ENCODE measurements at places on chromosomes 13 and 19. TPM values are rescaled to one million over a fixed set of nuclear protein-coding genes. Genes with fewer than 3 reads are reported as not detected.

GRCh38 chr19:32875428-32875827, 5.9 kb upstream of the SLC7A9 start:
- no peak for DNase-seq

DNA sequence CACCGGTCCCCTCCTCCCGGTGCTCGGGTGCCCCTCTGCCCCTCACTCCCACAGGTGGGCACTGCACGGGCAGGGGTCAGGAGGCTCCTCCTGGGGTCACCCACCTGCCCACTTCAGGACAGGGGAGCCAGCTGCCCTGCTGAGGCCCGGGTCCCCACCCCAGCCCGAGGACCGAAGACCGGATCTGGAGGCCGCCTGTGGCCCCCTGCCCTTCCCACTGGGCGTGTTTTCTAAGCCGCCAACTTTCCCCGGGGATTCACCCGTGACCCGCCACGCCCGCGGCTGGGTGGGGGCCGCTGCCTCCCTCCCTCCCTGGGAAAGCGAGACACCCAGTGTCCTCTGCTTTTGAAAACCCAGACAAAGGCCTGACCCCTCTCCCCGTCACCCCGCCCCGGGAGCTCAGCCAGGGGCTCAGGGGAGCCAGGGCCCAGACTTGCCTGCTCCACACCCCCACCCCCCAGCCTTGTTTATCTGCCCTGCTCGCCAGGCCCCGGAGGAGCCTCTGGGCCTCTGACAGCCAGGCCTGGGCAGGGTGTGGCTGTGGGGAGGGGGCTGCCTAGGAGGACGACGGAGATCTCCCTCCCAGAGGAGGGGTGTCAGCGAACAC, 1.3 kb downstream of the PALM start:
- DNase-seq, result no peak

GRCh38 chr13:24682353-24682752, 2.1 kb downstream of the ATP12A start:
- DNase-seq, result no peak

DNA sequence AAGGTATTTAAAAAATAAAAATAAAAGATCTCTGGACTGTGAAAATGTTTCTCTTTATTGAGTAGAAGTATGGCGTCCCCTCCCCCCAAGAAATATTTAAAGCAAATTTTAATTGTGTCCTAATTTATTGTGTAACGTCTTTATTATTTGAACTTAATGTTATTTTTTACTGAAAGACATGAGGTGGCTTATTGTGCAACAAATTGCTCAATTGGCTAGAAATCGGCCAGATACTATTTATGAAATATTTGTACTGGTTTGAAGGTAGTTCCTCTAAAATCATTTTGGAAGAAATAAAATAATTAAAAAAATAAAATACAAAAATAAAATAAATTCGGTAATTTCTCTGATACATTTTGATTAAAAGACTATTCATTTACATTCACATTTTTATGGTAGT, 162.3 kb downstream of the DACH1 start:
- no peak for DNase-seq

Gene KLK3
- total RNA-seq, result not detected

DNA sequence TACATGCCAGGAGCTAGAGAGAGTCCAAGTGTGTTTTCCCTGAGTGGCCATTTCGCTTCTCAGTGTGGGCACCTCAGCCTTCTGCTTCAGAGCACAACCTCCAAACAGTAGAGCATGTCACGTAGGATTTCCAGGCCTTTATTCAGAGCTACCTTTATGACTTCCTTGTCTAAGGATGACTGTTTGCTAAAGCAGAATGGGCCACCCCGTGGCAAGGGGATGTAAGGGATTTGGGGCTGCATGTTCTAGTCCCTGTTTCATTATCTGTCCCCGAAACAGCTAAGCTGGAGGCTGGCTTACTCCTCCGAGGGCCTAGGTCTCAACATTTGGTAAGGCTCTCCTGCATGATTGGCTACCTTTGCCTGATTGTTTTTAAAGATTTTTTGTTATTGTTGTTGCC, 6.0 kb downstream of the RNASEH2B start:
- DNase-seq, result no peak

GRCh38 chr13:71540098-71540497, 326.9 kb downstream of the DACH1 start:
- DNase-seq, result no peak

Gene ERICH6B
- total RNA-seq, result not detected

- DNase-seq, result no peak
Measured at GRCh38 chr13:28531077-28531844, 36.3 kb upstream of the FLT1 start.

Gene FXYD1
- 1.4 TPM for total RNA-seq

Gene SIGLECL1
- total RNA-seq, result not detected

Gene RGL3
- not detected for total RNA-seq

GRCh38 chr13:51244637-51245405, 22.6 kb downstream of the FAM124A start:
- no peak for DNase-seq

DNA sequence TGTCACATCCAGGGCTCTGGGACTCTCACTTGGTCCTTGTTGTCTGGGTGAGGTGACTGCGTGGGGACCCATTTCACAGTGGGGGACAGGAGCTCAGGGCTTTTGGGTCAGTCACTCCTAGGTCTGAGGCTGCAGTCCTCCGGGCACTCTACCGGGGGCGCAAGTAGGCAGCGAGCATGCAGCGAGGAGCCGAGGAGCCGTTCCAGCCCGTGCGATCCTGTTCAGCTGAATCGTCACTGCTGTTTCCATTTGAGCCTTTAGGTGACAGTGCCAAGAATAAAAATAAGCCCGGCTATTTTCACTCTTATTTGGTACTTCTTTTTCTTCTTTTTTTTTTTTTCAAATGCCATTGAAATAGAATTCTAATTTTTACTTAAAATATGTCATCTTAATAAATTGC, 126.5 kb downstream of the ZNF536 start:
- DNase-seq, result no peak

Gene PROSER1
- 58.0 TPM for total RNA-seq

DNA sequence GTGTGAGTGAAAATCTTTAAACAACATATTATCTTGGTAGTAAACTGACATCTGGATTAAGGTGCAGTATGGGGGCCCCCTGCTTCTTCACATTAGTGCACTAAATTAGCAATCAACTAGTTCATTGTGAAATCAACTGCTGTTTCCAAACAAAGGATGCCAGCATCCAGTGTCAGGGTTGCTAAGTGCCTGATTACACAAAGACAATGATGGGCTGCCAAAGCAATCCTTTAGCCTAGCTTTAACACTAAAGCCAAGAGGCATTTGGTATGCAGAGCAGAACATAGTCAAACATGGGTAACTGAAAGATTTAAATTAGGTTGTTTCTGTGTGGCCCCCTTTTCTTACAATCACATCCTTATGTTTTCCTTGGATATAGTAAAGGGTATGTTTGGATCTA, 543.1 kb upstream of the SLITRK5 start:
- DNase-seq, result no peak

- no peak for DNase-seq
Measured at GRCh38 chr13:97258801-97259200, 36.7 kb downstream of the MBNL2 start.

DNA sequence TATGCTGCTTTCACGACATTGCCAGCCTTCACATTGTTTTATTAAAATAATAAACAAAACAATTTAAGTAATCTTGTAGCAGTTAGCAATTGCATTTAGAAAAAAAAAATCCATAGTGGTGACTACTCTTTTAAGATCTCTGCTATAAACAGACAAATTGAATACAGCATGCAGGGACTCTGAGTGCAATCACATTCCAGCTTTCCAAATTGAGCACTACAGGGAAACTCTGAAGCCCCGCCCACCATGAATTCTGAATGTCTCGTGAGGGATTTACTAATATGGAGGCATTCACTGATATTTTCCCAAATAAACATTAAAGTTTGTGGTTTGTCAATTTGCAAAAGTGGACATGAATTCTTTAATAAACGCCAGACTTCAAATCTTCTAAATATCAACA, 698.8 kb downstream of the LIG4 start:
- DNase-seq, result no peak

Gene RELB
- 31.7 TPM for total RNA-seq

Gene C19orf18
- 0.56 TPM for total RNA-seq

DNA sequence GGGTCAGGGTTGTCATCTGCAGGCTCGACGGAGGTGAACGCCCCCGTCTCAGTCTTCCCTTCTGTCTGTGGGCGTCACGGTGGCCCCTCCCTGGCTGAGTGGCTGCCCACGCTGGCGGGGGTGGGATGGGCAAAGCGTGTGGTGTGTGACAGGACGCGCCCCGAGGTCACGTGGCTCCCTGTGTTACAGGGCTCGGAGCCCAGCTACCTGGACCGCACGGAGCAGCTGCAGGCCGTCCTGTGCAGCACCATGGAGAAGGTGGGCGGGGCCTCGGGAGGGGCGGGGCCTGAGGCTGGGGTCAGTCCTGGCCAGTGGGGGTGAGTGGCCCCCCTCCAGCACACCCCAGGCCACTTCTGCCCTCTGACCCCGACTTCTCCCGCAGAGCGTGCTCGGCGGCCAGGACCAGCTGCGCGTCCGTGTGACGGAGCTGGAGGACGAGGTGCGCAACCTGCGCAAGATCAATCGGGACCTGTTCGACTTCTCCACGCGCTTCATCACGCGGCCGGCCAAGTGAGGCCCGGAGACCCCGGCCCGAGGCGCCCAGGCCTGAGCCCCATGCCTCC, 6.3 kb upstream of the GRIN3B start:
- no peak for DNase-seq

Gene CASP14
- total RNA-seq, result not detected

DNA sequence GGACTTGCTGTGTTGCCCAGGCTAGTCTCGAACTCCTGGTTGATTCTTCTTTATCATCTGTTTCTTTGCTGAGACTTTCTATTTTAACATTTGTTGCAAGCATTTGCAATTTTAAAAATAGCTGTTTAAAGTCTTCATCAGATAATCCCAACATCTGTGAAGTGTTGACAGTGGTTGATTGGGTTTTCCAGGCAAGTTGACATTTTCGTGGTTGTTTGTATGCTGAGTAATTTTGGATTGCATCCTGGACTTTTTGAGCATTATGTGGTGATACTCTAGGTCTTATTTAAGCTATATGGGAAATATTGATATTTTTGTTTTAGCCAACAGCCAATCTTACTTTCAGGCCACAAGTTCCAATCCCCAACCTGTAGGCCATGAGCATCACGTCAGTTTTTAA, 25.1 kb downstream of the AP1M1 start:
- DNase-seq, result no peak

Gene GPC6
- total RNA-seq, result not detected

- DNase-seq, result no peak
Measured at GRCh38 chr13:33213797-33214196, 71.8 kb downstream of the STARD13 start.

Gene ARHGAP33
- 38.7 TPM for total RNA-seq

Gene FBN3
- not detected for total RNA-seq

GRCh38 chr13:39655041-39655568, 357 bp upstream of the COG6 start:
- no peak for DNase-seq

DNA sequence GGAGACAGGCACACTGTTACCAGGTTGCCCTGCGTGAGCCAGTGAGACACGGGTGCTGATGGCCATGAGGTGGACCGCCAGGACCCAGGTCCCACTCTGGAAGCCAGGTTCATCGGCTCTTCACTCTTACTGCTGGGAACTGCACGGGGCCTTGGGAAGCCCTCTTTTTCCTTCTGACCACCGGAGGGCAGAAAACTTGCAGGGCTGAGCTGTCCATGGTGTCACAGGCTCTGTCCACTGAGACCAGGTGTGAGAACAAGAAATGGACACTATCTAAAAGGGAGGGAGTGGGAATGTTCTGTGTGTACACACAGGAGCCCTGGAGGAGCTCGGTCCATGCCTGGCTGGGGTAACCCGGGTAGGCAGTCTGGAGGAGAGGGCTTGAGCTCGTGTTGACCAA, 93.4 kb downstream of the UQCRFS1 start:
- DNase-seq, result no peak

DNA sequence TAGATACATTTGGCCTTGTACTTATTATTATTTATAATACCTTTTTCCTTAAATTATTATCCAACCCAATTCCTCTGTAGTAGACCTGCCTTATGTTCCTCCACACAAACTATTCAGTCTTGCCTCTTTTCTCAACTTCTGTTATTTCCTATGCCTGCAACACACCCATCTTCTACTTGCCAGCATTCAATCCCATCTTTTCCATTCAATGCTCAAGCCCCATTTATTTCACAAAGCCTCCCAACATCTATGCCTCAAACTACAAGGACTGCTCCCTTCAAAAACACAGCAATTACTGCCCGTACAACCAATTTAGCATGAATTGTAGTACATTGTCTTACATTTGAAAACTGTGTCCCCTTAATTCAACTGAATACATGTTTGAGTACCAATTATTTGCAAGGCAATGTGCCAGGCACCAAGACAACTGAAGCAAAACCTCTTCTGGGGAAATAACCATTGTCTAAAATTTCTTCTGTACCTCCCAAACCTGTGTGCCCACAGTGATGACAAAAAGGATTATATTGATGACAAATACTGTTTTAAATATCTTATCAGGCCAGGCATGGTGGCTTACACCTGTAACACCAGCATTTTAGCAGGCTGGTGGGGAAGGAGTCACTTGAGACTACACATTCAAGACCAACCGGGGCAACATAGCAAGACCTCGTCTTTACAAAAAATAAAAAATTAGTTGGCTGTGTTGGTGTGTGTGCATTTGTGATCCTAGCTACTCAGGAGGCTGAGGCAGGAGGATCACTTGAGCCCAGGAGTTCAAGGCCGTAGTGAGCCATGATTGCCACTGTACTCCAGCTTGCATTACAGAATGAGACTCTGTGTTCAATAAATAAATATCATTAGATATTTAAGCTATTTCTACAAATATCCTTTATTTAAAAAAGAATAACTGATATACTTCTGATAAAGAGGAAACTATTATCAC, 35.1 kb downstream of the ELF1 start:
- no peak for DNase-seq

Gene FBXO27
- total RNA-seq, result not detected

DNA sequence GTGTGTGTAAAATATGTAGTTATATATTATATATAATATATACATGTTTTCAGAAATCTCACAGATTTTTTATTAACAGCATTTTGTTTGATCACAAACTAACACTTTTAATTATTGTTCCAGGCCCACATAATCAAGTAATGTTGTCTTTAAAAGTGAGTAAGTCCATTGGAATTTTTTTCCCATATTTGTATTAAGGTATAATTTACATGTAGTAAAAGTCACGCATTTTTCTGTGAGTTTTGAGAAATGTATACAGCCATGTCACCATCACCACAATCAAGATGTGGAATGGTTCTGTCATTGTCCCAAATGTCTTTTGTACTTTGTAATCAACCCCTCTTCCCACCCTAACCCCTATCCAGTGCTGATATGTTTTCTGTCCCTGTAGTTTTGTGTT, 120.0 kb upstream of the RFC3 start:
- no peak for DNase-seq

GRCh38 chr13:30561511-30561910, 56.2 kb upstream of the USPL1 start:
- no peak for DNase-seq

- no peak for DNase-seq
Measured at GRCh38 chr19:41427647-41428480, 690 bp upstream of the B3GNT8 start.

Gene CGB3
- not detected for total RNA-seq

DNA sequence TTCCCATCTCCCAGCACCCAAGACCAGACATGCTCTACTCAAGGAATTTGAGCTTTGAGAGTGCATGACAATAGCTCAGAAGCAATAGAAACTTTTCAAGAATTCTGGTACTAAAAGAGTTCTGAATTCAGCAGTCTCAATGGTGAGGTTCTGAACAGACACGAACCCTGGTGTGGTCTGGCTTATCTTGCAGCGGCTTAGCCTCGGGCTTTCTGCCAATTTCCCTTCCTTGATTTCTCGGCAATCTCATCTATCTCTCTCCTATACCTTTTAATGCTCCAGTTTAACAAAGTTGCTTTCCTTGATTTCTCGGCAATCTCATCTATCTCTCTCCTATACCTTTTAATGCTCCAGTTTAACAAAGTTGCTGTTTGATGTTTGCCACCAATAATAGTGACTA, 174.6 kb downstream of the SPRY2 start:
- DNase-seq, result no peak
